ENCODE measurements at places on chromosomes 5 and 9.
A peak's percentile ranks its signal among the peaks of the same experiment; 100 is the strongest.

- DNase-seq = no peak
These were observed 192.4 kb downstream of the MEF2C start for GRCh38 chr5:88690409-88691229.

DNA sequence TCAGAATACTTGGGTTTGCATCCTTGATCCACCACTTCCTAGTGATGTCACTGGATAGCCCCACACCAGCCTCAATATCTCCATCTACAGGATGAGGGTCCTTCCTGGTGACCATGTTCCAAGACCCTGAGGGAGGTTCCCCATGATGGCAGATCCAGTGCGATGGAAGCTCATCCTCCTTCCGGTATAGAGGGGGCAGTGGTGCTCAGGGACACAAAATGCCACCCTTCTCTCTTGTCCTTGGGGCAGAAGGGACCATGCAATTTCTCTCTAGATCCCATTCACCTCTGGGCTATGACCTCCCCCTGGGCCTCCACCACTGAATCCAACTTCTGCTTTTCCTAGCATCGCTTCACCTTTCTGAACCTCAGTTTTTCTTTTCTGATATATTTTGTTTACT, 5.4 kb upstream of the SLC25A51 start:
- no peak for DNase-seq

DNA sequence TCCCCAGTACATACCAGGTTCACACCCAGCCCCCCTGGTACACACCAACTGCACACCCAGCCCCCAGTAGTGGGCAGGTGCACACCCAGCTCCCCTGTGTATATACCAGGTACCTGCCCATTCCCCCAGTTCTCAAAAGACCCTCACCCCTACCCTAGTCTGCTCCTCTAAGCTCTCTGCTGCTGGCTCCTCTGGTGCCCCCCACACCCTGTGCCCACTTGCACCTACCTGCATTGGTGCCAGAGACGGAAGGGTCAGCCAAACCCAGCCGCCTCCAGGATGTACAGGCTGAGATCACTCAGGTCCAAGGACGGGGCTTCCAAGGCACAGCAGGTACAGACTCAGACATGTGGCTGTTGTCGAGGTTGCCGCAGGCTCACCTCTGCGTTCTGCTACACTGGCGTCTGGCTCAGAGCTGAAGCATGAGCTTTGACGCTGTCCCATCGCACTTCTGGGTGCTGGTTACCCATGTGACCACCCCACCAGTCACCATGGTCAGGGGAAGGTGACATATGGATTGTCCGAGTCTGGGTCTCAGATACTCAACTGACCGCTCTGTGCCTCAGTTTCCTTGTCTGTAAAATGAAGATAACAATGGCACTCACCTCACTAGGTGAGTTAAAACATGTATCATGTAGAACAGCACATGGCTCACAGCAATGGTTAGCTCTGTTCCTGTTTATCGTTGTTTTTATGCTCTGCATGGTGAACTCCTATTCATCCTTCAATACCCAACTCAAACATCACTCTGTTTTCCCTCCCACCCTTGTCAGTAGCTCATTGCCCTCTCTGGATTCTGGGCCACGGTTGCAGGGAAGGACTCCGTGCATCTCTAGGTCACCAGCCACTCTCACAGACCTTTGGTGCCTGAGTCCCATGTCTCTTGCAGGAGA, 45.3 kb upstream of the SUSD3 start:
- no peak for DNase-seq

DNA sequence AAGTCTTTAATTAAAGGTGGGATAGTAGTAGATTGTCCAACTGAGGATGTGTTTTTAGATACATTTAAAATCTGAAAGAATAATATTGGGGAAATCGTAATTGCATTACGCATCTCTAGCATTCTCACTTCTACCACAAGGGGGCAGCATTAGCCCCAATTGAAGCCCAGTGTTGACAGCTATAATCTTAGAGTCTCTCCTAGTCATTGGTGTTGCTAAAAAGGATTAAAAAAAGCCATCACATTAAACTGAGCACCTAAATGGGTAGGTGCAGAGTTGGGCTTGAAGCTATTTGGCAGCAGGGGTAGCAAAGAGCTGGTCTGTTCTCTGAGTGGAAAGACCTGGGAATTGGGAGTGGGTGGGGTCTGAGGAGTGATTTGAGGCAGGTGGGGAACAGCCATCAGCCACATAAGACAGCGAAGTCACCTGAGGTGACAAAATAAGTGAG, 177.2 kb downstream of the OSTF1 start:
- DNase-seq = peak; percentile 4

GRCh38 chr5:138665261-138665660, 88.0 kb upstream of the CTNNA1 start:
- DNase-seq = no peak

DNA sequence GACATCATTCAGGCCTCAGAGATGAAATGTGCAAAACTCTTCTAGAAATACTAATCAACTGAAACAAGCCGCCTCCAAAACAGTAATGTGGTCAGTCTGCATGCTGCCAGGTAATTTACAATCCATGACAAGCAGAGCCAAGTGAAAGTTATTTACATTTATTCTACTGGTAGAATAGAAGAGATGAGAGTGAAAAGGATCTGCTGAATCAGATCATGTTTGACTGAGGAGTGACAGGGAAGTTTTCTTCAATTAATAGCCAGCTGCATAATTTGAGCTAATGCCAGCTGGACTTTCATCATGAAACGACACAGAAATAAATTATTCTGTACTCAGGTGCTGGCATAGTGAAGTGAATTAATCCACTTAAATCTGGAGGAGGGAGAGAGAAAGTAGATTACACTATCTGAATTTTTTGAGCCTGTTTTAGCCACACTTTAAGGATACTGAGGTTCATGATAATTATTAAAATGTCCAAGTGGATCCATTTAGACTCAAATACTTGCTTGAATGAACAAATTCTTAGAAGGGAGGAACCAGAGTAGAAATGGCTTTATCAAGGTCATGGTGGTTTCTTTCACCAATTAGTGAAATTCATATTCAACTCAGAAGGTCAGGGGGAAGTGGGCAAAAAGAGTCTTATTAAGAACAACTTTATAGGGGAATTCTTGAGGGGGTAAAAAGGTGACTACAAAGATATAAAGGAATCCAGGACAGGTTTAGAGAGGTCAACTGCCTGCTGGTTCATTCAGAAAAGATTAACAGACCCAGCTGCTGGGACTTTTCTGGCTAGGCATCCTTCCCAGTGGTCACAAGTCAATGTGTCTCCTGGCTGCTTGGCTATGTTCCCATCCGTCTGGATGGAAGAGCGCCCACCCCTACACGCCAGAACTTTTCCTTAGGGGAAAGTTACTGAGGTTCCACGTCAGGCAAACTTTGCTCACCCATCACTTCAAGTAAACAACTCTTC, 350.4 kb downstream of the PDE4D start:
- peak; percentile 91 for DNase-seq

DNA sequence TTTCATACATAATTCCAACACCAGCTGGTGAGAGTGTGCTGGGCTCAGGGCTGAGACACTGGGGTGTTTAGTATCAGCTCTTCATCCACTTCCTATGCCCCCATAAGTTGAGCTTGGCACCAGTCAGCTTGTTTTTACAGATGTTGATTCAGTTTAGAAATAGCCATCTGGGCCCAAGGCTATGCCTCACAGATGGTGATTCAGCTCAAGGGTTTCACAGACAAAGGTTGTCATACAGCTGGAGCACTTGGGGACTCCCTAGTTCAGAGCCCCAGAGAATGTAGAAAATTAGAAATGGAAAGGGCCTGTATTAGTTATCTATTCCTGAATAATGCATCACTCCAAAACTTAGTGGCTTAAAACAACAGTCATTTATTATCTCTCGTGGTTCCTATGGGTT, 10.3 kb upstream of the CRHBP start:
- DNase-seq = no peak

DNA sequence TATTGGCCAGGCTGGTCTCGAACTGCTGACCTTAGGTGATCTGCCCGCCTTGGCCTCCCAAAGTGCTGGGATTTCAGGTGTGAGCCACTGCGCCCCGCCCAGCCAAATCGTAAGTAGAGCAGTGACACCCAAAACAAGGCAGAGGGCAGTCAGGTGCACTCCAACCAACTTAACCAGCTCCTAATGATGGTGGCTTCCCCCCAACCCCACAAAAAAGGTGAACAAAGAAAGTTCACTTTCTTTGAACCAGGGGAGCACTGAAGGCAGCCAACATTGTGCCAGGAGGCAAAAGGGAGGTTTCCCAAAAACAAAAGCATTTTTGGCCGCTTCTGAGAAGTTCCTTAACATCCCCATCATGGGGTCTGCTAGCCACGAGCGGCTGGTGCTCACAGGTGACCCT, 9.6 kb downstream of the GMCL2 start:
- DNase-seq = no peak

DNA sequence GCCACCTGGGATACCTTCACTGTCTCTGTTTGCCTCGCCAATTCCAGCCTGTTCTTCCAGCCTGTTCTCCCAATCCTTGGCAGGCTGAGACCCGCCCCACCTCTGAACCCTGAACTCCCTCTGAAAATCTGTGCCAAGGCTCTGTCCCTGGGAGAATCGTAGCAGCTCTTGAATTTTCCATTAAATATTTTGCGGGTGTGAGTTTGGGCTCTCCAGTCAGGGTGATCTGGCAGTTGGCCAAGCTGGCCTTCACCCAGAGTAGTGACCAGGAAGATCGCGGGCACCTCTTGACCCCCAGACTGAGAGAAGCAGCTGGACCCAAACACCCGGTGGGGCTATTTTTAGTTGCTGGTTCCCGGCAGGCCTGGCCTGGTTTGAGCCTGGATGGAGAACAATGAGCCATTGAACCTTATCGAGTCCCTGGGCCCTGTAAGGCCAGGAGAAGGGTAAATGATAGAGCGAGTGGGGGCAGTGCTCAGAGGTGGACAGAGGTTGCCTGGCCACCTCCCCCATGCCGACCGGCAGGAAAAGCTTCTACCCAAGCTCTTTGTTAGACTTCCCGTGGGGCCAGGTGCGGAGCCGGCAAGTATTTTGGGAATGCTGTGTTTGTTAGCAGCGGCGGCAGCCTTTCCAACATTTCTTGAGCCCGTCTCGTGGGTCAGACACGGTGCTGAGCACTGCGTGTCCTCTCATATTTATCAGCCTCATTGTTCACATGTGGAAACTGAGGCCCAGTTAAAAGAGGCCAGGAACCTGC, 146.2 kb downstream of the RGS3 start:
- no peak for DNase-seq

GRCh38 chr5:161155451-161155850, 303.4 kb upstream of the ATP10B start:
- DNase-seq = peak; percentile 5

GRCh38 chr5:127299678-127300077, 9.1 kb downstream of the MEGF10 start:
- DNase-seq = no peak

GRCh38 chr9:25308549-25308948, 369.7 kb downstream of the TUSC1 start:
- no peak for DNase-seq

- no peak for DNase-seq
These were observed 41.0 kb downstream of the CCNJL start for GRCh38 chr5:160271396-160271795.

- no peak for DNase-seq
These were observed 55.6 kb upstream of the EGFLAM start for GRCh38 chr5:38202741-38203140.

DNA sequence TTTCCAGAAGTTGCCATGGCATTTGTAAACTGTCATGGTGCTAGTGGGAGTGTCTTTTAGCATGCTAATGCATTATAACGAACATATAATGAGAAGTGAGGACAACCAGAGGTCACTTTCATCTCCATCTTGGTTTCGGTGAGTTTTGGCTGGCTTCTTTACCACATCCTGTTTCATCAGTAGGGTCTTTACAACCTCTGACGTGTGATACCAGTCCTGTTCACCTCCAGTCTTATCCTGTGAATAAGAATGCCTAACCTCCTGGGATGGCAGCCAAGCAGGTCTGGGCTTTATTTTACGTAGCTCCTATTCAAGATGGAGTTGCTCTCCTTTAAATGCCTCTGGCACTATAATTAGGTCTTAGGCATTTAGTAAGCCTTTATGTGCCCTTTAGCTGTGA, 20.4 kb upstream of the RFK start:
- DNase-seq = peak; percentile 99
